NCI-H2171 treated with DMSO at 0.1 percent for 48 hours (cell line): ENCODE measurements at places on chromosomes 6 and 20.

GRCh38 chr20:58899512-58899911, 47.0 kb downstream of the GNAS start:
- DNase-seq = no peak

GRCh38 chr6:169810066-169810989, 58.9 kb downstream of the ERMARD start:
- no peak for DNase-seq

- no peak for DNase-seq
Measured at GRCh38 chr6:45933855-45934254, 81.8 kb downstream of the CLIC5 start.

DNA sequence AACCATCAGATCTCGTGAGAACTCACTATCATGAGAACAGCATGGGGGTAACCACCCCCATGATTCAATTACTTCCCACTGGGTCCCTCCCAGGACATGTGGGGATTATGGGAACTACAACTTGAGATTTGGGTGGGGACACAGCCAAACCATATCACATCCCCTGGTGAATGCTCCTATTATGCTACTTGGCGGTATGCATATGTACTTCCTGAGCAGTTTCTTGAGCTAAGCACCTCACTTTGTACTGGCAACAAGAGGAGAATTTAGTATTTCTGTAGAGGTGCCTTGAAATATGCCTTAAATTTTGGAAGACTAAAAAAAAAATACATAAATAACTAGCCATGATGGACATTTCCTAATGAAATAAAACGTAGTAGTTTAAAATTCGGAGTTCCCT, 327.2 kb upstream of the CITED2 start:
- DNase-seq = no peak

GRCh38 chr6:75386050-75386770, 101.6 kb upstream of the TMEM30A start:
- DNase-seq = no peak

DNA sequence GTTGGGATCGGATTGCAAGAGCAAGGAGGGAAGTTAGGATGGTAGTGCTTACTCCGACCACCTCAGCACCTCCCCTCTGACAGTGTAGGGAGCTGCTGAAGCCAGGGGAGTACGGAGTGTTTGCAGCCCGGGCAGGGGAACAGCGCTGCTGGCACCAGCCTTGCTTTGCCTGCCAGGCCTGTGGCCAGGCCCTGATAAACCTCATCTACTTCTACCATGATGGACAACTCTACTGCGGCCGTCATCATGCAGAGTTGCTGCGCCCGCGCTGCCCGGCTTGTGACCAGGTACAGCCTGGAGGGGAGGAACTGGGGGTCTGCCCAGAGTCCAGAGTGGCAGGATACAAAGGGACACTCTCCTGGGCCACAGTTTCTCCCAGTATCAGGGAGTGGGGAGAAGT, 2.2 kb upstream of the TOMM6 start:
- no peak for DNase-seq

GRCh38 chr6:137588472-137588871, 94.3 kb upstream of the OLIG3 start:
- DNase-seq = no peak

GRCh38 chr6:37812841-37813240, 6.7 kb upstream of the ZFAND3 start:
- DNase-seq = no peak

- no peak for DNase-seq
Measured at GRCh38 chr6:40398034-40398691, 189.0 kb downstream of the LRFN2 start.

DNA sequence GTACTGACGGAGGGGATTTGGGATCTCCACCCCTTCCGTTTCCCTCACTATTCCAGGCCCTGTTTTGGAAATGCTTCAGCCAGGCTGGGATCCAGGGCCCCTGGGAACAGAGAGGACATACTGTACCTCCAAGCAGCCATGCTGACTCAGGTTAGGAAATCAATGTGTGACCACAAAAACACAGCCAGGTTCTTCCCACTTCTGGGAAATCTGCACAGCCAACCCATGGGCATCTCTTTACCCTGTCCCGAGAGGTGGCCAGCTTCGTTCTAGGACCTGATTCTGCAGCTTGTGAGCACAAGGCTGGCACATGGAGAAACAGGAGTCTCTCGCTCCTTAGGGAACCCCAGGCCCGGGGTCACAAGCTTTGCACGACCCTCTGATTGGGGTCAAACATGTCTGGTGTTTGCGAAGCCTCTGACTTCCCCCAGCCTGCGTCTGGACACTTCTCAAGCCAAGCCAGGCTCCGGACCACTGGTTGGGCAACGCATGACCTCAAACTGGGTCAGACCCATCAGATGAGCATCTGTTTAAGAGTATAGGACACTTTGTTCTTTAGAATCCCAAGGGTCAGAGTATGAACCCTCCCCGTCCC, 8.3 kb upstream of the TTPAL start:
- DNase-seq = no peak

DNA sequence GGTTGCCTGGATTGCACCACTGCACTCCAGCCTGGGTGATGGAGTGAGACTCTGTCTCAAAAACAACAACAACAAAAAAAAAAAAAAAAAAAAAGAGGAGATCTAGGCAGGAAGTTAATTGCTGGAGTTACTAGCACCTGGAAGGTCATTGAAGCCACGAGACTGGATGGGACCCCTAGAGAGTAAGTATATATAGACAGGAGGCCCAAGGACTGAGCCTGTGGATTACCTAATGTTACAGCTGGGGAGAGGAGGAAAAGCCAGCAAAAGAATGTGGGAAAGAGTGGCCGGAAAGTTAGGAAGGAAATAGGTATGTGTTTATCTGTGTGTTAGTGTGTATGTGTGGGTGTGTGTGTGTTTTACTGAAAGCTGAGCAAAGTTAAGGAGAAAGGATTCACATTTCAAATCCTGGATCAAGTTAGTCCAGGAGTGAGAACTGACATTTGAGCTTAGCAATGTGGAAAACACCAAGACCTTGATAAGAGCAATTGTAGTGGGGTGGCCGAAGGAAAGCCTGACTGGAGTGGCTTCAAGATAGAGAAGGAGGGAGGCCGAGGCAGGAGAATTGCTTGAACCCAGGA, 38.4 kb downstream of the ANKRD6 start:
- no peak for DNase-seq

DNA sequence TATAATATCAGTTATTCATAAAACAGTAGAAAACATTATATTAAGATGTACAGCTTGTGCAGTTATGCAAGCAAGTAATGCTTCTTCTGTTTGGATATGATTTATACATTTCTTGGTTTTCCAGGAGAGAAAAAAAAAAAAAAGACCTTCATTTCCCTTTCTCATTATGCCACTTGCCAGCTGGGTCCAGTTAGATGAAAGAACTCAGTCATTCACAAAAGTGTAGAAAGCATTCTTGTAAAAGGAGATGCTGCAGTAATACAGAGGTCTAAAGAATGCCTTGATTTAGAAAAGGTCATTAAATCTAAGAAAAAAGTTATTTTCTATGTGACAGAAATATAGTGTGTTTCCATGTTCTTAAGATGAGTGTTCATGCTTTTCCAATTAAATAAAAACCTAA, 7.4 kb downstream of the PDE7B start:
- DNase-seq = no peak

DNA sequence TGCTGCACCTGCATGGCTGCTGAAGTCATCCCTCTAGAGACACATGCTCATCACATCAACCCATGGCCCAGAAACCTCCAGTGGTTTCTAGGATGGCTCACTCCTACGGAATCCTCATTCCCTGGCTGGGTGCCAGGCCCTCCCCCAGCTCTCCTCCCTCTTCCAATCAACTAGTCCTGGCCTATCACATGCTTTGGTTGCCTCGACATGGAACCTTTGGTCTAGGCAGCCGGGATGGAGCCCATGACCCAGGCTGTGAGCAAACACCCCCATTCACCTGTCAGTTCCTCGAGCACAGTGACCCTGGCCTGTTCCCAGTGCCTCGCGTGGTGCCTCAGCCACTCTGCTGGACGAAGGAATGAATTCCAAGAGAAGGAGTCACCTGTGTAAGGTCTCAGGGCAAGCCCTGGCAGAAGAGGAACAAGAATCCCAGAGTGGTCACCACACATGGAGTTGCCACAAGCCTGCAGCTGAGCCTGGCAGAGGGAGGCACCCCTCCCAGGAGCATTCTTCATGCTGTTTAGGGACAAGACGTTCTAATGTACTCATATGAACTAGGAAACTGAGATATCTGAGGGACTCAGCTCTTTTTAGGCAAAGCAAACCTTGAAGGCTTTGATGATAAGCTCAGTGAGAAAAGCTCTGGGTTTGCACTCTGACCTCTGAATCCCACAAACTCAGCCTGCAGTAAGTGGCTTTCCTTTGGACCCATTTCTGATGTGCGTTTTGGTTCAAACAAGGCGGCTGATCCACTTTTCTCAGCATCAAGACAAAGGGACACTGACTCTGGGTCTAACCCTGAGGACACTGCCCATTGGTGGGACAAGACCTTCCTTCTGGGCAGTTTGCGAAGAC, 40.2 kb downstream of the PPP1R3G start:
- DNase-seq = no peak

DNA sequence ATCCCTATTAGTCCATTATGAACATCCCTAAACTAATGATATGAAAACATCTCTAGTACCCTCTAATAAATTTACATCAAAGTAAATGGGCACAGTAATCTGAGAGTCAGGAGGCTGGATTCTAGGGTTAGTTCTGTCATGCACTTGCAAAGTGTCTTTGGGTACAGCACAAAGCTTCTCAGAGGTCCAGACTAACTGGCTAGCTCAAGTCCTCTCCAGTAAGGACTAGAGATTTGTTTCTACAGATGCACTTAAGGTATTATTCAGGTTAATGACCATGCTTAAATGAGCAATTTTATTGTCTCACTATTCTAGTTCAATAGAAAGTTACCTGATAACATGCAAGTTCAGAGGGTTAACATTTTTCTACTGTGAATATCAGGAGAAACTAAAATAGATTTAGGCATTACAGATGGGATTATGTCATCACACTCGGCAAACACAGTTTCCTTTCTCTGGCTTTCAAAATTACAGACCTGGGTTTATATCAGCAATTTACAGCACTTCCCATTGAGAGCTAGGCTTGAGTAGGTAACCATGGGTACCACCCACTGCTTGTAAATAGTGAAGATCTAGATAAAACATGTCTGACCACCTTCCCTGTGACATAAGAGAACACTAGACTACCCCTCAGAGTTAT, 402.9 kb upstream of the RUNX2 start:
- DNase-seq = peak; percentile 30

DNA sequence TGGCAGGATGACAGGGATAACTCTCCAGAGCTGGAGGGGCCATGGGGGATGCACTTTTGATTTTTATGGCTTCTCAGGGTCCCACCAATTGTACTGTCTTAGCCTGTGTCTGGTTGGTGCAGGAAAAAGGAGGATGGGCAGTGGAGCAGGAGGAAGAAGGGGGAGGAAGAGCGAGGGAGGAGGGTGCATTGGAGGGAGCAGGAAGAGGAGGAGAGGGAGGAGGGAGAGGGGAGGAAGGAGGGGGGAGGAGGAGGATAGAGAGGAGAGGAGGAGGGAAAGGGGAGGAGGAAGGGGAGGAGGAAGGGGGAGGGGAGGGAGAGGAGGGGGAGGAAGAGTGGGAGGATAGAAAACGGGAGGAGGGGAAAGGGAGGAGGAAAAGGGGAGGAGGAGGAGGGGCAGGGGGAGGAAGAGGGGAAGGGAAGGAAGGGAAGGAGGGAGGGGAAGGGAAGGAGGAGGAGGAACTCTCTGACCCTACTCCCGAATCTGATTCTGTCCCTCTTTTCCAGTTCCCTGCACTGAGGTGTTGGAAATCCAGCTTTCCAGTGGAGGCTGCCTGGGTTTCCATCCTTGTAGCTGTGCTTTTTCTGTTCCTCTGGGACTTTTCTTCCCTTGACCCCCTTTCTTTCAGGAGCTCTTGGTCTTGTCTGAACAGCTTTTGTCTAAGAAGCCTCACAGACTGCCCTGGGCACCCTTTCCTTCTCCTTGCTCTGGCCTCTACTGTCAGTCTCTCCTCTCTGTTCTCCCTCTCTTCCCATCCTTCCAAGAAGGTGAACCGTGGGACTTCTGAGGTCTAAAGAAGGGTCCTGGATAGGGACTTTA, 149.4 kb downstream of the DHX35 start:
- no peak for DNase-seq

DNA sequence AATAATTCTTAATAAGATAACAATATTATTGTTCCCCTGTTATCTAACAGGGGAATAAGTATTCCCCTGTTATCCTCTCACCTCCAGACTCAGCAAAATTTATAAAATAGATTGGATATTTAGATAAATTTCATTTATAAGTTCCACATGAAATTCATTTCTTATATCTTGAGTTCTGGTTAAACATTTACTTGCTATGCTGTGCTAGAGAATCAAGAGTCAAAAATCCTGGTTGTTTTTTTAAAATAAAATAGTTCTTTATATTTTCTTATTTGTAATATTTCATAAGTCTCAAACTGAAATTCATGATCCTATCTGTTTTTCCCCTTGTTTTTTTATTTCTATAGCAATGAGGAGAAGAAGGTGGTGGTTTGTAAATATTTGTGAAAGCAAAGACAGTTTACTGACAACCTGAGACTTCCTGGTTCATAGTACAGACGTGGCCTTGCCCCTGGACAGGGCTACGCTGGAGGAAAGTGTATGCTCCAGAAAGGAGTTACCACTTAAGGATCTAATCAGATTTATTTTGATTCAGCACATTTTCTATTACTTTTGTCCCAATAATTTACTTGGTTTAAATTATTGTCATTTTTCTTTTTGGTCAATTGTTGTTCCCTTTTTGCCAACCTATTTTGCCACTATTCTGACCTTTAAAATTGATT, 37.8 kb upstream of the MARCKS start:
- no peak for DNase-seq

DNA sequence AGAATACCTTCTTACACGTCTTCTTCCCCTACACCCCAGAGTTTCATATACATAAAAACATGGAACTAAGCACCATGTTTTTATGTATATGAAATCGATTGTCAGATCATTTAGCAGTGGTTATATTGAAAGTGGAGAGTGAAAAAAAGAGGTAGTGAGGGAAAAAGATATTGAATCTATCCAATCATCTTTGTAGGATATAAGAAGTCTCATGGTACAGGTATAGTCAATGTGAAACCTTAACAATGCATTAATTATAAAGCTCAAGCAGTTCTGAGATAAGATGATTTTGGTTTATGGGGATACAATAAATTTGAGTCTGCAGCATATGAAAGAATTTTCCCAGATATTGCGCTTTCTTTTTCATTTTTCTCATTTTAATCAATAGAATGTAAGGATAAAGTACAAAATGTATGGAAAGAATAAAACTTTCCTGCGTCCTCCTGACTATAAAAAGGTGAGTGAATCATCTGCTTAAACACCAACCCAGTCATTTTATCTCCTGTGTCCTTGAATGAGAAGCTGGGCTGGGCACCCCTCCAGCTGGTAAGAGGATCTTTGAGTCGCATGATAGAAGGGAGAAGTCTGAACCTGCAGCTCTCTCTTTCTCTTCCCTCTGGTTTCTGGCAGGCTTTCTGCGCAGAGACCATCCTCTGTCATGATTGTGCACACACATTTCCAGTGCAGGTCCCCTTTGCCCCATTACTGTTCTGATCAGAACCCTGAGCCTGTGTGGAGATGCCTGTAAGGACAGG, 28.1 kb upstream of the AKIRIN2 start:
- peak; percentile 63 for DNase-seq

DNA sequence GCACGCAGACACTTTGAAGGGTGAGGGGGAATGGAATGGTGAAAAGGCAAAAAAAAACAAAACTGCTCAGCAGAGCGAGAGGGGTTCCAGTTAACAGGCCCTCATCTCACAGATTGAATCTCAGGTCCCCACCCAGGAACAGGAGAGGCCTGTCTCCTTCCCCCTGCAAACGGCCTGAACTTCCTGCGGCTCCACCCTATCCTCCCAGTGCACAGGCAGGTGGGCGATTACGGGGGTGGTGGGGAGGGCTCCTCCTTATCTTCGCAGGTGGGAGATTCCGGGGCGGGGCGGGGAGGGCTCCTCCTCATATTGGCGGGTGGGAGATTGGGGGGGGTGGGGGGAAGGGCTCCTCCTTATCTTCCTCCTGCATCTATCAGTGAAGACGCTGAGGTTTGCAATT, 129.0 kb downstream of the SOX4 start:
- no peak for DNase-seq
